Brain pericyte (primary cell): ENCODE measurements at places on chromosomes 3 and 15.

GRCh38 chr15:40942337-40942854, 10.9 kb upstream of the CHAC1 start:
- DNase-seq = no peak

DNA sequence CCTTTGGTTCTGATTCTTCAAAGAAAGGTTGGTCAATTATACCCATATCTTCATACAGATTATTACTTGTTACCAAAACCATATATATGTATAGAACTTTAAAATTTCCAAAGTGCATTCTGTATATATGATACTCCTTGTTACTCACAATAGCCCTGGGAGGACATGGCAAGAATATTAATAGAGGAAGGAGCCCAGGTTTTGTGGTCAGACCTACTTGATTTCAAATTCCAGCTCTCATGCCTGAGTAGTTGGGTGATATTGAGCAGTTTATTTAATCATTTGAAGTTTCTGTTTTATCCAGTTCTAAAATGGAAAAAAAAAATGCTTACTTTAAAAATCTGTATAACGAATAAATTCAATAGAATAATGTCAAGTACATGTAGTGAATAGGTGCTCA, 2.5 kb downstream of the IL1RAP start:
- no peak for DNase-seq

- DNase-seq = no peak
Measured at GRCh38 chr3:193815246-193816027, 222.4 kb downstream of the OPA1 start.

DNA sequence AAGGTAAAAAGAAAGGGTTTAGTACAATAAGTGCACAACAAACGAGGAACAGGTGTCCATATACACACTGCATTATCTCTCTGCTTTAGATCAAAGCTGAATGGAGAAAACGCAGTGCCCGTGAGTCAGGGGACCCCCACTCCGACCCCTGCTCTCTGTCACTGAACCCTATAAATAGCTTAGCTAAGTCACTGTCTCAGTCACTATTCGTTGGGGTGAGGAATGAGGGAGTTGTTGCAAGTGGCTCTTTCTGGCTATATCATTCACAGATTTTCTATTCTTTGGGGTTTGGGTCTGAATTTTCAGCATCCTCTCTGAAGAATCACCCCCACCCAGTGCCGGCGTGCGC, 458 bp upstream of the STAC start:
- no peak for DNase-seq

DNA sequence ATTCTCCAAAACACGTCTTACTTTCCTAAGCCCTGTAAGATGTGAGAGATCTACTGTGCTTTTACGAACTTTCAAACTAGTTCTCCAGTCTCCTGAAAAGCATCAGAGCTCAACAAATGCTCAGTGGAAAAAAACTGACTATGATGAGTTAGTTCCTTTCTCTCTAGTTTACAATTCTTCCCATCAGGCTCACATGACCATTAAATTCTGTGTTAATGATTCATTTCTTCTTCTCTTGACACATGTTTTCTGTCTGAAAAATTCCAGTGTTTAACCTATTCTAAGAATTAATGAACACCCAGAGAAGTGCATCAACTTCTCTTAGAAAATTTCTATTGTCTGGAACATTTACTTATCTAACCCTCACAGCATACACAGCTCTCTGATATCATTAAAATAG, 844.3 kb downstream of the SI start:
- no peak for DNase-seq

DNA sequence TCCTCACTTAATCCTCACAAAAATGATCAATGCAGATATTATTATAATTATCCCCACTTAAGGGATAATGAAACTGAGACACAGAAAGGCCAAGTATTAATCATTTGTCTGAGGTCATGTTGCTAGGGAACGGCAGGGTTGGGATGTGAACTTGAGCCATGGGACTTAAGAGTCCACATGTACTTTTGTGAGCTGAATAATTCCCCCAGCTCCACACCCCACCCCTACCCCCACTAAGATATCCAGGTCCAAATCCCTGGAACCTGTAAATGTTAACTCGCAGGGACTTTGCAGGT, 290.5 kb upstream of the GADL1 start:
- DNase-seq = no peak

- DNase-seq = peak; percentile 54
Measured at GRCh38 chr15:56759450-56759845, 26.1 kb upstream of the ZNF280D start.

DNA sequence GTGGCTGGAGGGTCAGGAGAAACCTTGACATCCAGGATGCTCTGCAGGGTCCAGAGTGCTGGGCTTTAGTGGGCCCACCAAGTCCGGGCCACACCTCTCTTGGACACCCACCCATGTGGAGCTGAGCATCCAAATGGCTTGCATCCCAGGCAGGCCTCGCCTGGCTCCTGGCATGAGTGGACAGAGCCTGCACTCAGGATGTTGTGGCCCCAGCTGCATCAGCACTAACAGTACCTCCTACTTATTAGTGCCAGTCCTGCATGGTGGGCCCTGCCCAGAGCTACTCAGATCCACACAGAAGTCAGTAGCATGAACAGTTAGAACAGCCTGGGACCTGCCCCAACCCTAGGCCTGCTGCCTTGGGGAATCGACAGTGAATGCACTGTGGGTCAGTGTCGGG, 42.2 kb upstream of the MRPS22 start:
- DNase-seq = no peak
